ENCODE measurements at places on chromosomes 6 and 20.

GRCh38 chr6:11806561-11807317 is 28.1 kb upstream of the ADTRP start:
- no peak for DNase-seq

GRCh38 chr6:56690519-56691285 is 48.0 kb upstream of the DST start:
- DNase-seq, result no peak

DNA sequence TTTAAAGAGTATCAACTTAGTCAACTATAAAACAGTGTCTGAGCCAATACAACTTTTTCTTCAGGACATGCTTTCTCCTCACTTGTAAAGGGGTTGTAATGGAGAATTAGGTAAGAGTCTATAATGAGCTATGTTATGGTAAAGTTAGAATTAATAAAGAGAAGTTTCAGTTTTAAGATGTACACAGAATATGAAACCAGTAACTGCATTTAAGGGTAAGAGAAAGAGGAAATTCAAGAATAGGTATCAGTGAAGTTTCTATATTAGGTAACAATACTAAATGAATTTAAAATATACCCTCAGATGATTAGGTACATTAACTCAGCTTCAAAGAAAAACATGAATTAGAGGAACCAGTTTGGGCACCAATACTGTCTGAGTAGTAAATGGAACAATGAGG is 1444.3 kb upstream of the ADGRB3 start:
- no peak for DNase-seq

- DNase-seq, result no peak
These were observed 313.2 kb upstream of the MAP3K7 start for GRCh38 chr6:90900034-90900433.

DNA sequence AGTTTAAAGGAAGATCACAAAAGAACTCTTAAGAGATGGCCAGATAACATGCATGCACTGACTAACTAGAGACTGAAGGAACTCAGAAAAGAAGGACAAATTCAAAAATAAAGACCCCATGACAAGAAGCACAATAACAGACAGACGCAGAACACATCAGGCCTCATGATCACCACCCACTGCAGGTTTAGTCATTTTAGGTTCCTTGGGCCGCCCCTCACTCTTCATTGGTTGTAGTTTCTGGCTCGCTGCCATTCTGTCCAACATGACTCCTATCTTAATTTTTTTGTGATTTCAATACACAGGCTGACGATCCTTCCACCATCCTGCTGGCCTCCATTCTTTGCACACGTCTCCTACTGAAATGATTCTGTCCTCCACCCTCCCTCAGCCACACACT is 21.6 kb downstream of the STX7 start:
- no peak for DNase-seq

GRCh38 chr6:118705544-118706491 is 54.4 kb upstream of the CEP85L start:
- DNase-seq, result no peak

- peak; percentile 62 for DNase-seq
These were observed 22.0 kb upstream of the SLC2A12 start for GRCh38 chr6:134074151-134075055.

DNA sequence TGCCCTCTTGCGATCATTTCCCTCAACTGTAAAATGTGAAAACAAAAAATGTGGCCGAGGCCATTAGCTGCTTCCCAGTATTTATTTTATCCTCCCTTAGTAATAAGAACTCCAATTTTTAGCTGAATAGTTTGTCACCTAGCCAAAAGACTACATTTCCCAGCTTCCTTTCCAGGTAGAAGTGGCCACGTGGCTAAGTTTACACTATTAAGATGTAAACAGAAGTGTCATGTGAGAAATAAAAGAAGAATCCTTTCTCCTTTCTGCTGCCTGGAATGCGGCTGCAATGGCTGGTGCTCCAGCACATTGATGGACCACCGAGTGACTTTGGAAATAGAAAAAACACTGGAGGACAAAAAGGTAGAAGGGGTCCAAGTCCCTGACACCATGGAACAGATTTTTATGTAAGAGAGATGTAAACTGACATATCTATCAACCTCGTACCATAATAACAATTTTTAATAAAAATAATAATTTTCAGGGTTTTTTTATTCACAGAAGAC is 268.8 kb downstream of the PKHD1 start:
- no peak for DNase-seq

- no peak for DNase-seq
These were observed 217.7 kb upstream of the LRFN2 start for GRCh38 chr6:40804905-40805304.

GRCh38 chr20:47360297-47361056 is 4.0 kb upstream of the ZMYND8 start:
- peak; percentile 98 for DNase-seq

- no peak for DNase-seq
These were observed 4.8 kb downstream of the PPP1R10 start for GRCh38 chr6:30612213-30612612.

- DNase-seq, result no peak
These were observed 125.3 kb downstream of the SYCP2 start for GRCh38 chr20:59807909-59808728.

GRCh38 chr20:59386809-59387208 is 86.4 kb downstream of the EDN3 start:
- DNase-seq, result no peak

DNA sequence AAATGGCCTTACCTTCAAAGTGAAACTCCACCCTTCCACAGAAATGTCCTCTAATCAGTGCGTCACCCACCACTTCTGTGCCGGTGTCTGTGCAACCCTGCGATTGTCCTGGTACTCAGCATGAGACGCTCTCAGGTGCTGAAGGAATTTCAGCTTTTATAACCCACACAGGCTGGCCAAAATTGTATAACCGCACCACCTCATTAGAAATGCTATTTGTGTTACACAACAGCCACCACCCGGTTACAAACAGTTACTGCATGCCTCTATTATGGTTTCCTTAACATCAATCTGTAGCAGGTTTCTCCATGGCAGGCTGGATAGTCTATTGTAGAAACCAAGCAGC is 51.5 kb downstream of the SLC23A2 start:
- DNase-seq, result no peak

DNA sequence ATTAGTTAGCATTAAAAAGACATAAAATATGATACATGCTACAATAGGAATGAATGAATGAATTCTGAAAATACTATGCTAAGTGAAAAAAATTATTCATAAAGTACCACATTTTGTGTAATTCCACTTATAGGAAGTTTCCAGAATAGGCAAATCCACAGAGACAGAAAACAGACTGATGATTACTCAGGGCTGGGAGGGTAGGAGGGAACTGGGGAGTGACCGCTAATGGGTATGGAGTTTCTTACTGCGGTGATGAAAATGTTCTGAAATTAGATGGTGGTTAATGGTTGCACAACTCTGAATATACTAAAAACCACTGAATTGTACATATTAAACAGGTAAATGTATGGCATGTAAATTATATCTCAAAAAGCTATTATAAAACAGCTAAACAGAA is 22.6 kb downstream of the FERMT1 start:
- DNase-seq, result no peak

GRCh38 chr20:15032352-15032622 is 694.9 kb upstream of the FLRT3 start:
- DNase-seq, result no peak

- DNase-seq, result no peak
These were observed 53.1 kb upstream of the TMEM170B start for GRCh38 chr6:11484441-11484840.

DNA sequence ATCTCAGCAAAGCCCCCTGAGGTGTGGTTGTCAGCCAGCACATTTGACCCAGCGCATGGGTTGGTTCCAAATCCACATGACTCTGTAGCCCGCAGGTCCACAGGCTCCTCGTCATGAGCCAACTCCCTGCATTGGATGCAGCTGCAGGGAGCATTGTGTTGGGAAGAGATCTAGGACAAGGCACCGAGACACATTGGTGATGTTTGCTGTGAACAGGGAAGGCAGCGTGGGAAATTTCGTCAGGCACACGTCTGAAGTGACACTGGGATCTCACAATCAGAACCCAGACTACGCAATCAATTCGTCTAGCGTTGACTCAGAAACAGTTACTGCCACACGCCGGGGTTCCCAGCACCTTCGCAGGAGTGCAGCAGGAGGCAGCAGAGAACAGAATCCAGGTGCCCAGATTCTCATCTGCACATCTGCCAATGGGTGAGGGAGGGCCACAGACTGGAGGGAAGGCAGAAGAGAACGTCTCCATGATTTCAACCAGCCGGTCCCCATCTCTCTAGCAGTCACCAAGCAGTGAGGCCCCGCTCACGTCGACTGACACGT is 177.0 kb downstream of the TTLL2 start:
- DNase-seq, result no peak

- no peak for DNase-seq
These were observed 133.7 kb downstream of the PLCB4 start for GRCh38 chr20:9202420-9203080.

- DNase-seq, result no peak
These were observed 317.1 kb downstream of the PLCB1 start for GRCh38 chr20:8449123-8449522.

GRCh38 chr6:136468711-136469110 is 81.5 kb downstream of the MAP7 start:
- no peak for DNase-seq

DNA sequence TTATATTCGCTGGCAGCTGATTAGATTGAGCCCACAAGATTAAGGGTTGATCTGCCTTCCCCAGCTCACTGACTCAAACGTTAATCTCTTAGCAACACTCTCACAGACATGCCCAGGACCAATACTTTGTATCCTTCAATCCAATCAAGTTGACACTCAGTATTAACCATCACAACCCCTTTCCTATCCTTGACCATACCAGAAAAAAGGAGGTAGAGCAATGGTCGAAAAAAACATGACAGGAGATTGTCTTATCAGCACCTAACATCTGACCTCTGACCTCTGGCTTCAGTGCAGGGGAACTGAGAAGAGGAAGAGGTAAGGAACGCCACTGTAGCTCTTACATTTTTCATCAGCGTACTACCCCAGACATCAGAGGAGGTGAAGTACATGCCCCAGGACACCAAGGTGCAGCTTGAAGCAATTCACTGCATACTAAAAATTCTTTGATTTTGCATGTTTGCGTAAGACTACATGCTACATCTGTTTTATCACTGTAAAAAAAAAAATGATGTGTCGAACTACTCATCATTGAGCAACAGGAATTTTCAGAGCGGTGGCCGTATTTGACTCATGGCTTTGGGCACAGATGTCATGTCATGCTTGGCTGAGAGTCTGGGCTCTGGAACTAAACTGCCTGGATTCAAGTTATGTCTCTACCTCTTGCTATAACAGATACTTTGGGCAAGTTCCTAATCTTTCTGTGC is 188.0 kb upstream of the TAB2 start:
- no peak for DNase-seq

DNA sequence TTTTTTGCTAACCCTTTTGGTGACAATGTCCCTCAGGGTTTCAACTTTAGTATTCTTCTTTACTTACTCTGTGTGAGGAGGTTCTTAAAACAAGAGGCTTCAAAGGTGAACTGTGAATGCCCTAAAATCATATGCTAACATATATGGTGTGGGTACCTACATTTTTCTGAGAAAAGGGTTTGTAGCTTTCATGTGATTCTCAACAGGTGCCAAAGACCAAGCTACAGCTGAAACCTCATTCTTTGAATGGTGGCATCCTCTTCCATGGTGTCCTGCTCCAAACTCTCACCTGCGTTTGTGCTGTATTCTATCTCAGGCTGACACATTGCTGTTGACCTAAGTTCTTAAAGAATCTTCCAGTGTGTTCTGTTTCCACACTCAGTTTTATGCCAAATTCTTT is 177.3 kb downstream of the PRL start:
- DNase-seq, result no peak

DNA sequence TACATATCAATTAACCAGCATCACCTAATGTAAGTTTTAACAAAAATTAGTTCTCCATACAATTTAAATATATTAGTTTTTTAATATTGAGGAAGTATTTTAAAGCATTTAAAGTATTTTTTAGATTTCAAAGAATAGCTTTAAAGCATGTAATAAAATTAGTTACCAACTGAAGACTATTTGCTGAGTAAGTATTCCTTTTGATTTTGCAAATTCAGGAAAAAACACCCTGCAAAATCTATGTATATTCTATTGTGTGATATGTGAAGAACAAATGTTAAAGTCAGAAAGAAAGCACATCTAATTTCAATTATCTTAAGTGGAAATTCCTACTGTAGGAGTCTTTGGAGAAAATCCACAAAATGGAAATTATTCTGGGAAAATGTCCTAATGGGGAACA is 107.3 kb downstream of the COL21A1 start:
- no peak for DNase-seq

GRCh38 chr6:167565884-167566599 is 241.2 kb downstream of the TTLL2 start:
- DNase-seq, result no peak

DNA sequence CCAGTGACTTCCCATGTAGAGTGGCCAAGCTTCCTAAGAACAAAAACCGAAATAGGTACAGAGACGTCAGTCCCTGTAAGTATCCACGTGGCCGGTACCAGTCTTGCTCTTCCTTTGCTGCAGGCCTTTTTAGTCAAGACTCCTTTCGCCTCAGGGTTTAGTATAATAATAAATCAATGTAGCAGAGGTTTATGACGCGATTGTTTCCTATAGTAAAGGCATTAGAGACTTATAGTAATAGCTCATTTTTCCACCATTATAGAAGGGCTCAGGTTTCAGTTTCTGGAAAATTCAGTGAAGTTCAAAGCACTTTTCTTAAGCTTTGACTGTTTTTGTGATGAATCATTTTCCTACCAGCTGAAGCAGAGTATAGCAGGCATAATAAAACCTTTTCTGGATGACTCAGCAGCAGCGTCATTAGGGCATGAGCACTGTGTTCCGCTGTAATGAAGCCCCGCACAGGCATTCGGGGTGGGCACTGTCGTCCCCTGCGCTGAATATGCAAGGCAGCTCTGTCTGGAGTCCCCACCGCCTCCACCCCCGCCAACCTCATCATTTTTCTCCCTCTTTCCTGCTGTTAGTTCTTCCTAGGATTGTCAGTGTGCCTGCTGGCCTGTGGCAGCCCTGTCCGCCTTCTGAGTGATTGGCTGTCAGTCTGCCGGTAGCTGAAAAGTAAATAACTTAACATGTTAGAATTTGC is 51.3 kb downstream of the PTPN1 start:
- no peak for DNase-seq

GRCh38 chr6:69825904-69826303 is 29.1 kb upstream of the LMBRD1 start:
- no peak for DNase-seq

DNA sequence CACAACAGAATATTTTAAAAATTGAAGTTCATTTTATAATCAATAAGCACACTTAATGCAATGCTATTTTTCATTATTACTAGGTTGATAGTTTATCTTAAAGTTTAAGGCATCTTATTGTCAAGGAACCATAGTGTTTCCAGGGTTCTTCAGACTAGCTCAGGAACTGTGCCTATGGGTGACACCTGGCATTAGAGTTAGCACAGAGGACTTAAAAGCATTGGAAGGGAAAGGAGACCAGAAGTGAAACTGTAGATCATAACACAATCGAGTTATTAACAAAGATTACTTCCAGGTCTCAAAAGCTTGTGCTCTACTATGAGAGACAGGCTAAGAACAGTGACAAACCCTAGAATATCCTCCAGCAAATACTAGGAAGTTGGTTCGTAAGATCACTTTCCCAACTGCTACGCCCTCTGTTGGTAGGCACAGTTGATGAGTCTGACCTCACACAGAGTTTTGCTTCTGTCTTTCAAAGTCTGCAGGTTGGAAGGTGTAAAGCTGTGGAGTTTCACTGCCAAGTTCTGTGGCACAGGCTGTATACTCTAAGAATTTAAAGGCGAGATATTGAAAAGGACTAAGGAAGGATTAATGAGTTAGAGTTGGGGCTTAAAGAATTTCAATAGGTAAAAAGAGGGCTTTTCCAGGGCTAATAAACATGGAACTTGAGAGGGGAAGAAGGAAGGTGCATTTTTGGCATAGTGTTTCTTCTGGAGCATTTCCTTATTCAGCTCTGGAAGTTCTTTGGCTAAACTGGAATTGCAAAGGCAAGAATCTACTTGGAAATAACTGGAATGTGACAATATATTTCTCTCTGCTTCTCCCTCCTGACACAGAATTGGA is 531.3 kb upstream of the JAG1 start:
- peak; percentile 27 for DNase-seq

Data from NCI-H2029 (cell line).